GDM1 (cell line): ENCODE measurements at places on chromosomes 16 and 17.
A peak's percentile ranks its signal among the peaks of the same experiment; 100 is the strongest.

- DNase-seq, result no peak
Observed at GRCh38 chr17:44501866-44502375, 1.3 kb downstream of the GPATCH8 start.

GRCh38 chr17:45780921-45781320 lies 3.2 kb upstream of the CRHR1 start:
- DNase-seq, result no peak

GRCh38 chr17:43927060-43927864 lies 15.0 kb downstream of the PPY start:
- DNase-seq, result no peak

DNA sequence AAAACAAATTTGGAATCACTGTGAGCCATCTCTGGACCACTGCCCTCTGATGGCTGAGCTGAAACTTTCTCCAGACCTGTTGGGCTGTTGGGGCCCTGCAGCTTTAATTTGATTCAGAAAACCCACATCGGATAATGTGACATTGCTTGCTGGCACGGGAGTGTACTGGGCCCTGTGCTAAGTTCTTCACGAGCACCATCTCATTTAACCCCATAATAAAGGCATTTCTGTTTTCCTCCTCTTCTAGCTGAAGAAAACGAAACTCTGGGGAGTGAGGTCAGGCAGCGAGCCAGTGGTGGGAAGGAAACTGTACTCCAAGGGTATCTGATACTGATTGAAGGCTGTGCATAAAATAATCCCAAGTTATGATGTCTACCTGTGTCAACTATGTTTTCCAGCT lies 34.5 kb upstream of the TNRC6A start:
- no peak for DNase-seq

DNA sequence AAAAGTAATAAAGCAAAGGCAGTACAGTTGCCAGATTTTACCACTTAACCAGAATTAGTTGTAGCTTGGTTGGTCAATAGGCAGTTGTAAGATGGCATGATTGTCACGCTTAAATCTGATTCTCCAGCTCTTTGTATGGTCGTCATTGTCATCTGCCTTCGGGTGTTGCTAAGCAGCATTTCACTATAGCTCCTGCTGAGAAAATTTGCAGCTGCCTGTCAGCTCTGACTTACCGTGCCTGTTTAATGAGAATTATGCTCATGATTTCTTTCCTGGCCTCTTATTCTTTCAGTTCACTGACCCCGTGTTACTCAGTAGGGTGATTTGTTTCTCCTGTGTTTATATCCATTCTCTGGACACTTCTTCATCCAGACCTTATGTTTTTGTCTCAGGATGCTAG lies 66.7 kb downstream of the TANGO6 start:
- no peak for DNase-seq

DNA sequence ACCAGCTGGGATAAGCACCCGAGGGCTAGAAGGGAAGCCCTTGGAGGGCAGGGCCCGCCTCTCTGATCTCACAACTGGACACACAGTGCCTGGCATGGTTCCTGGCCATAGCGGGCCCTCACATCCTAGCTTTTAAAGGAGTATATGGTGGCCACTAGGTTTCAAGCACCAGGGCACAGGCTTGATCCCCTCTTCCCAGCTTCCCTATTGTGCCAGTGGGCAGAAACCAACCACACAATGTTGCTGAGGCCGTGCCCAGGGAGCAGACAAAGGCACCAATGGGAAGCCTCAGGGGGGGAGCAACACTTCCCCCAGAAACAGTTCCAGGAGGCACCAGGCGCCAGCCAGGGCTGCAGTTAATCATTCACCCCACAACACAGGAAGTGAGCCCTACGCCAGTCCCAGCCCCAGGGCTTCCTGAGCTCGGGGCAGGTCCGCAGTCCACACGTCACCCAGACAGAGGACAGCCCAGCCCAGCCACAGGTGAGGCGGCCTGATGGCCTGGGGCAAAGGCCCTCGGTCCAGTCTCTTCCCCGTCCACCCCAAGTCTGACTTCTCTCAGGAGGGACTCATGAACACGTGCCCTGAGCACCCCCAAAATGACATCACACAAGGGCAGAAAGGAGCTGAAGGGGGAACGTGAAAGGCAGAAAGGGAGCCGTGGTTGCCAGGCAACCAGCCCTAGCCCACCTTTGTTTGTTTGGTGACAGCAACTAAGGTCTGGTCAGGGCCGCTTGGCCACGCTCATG lies 12.8 kb downstream of the SMIM5 start:
- DNase-seq, result peak; percentile 80

GRCh38 chr17:42787266-42787665 lies 6.9 kb downstream of the WNK4 start:
- no peak for DNase-seq

- no peak for DNase-seq
Observed at GRCh38 chr17:78903101-78903779, at the start of gene CEP295NL. TSS of gene CEP295NL (minus strand) at chr17:78903201. CDS start at chr17:78901828, 1,373 bp downstream.
